ENCODE measurements at places on chromosomes 2 and 18. TPM values are rescaled to one million over a fixed set of nuclear protein-coding genes. Genes with fewer than 3 reads are reported as not detected.
A peak's percentile ranks its signal among the peaks of the same experiment; 100 is the strongest.

- no peak for DNase-seq
Measured at GRCh38 chr2:486371-486770, 190.8 kb downstream of the TMEM18 start.

GRCh38 chr2:126368758-126369157 lies 287.2 kb upstream of the GYPC start:
- no peak for DNase-seq

- no peak for DNase-seq
Measured at GRCh38 chr2:178731300-178731699, 75.9 kb downstream of the TTN start.

GAL3ST2 gene
- 1.1 TPM for total RNA-seq

DNA sequence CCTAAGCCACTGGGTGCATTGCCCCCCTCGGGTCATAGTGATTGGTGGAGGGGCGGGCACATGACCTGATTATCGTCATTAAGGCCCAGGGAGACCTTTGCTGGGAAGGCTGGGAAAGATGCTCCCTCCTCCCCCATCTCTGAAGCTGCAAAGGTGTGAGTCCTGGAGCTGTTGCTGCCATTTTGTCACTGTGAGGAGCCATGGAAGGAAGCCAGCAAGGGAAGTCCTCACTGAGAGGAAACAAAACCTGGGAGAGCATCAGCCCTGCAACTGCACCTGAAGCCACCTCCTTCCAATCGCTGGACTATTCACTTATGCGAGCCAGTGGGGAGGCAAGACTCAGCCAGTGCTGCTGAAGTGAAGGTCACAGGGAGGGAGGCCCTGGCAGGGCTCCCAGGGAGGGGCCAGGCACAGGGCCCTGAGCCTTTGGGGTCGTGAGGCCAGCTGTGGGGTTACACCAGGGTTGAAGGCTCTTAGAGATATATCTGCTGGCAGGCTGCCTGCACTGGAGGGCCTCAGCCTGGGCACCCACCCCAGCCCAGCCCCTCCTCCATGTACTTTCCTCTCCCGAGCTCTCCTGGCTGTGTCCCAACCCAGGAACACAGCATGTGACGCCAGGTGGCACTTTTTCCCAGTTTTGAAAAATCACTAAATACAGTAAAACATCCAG lies 10.7 kb upstream of the FAHD2A start:
- no peak for DNase-seq

GRCh38 chr2:144357623-144358373 lies 162.1 kb downstream of the ZEB2 start:
- DNase-seq, result no peak

GRCh38 chr2:101956465-101957438 lies 35.0 kb upstream of the IL1R2 start:
- DNase-seq, result no peak

- no peak for DNase-seq
Measured at GRCh38 chr18:67425672-67426071, 90.8 kb downstream of the DSEL start.

DNA sequence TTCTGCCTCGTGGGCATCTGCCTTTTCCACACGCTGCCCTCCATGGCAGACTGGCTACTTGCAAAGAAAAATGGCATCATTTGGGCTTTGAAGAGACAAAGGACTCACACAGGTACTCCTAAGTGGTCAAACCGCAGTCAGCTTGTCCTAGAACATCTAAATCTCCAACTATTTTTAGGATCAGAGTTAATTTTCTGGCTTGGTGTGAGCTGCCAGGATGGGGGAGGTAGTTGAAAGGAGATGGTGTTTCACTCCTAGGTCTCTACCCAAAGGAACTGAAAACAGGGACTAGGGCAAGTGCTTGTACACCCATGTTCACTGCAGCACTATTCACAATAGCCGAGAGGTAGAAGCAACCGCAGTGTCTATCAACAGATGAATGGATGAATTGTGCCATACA lies 107.9 kb upstream of the ATL2 start:
- no peak for DNase-seq

TCF23 gene
- total RNA-seq, result not detected

GRCh38 chr2:30522421-30522820 lies 75.4 kb downstream of the LCLAT1 start:
- DNase-seq, result no peak

NEMP2 gene
- total RNA-seq, result 21.6 TPM

GRCh38 chr2:60495041-60495625 lies 58.3 kb downstream of the BCL11A start:
- no peak for DNase-seq

DNA sequence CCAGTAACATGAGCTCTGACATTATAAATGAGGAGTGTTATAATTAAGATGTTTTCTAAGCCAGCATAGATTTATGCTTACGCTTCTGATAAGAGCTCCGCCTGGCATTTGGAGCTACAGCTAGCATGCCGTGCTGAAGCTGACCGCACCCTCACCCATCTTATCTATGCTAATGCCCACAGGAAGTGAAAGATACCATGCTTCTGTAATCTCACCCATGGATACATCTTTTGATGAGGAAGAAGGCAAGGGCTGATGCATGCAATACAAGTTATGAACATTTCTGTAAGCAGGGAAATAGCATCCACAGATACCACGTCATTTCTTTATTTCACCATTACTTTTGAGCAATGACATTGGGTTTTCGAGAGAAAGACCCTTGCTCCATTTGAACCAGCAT lies 82.3 kb downstream of the ARL4C start:
- DNase-seq, result no peak

OBSL1 gene
- 0.18 TPM for total RNA-seq

GRCh38 chr2:171703574-171704347 lies 16.5 kb downstream of the DYNC1I2 start:
- DNase-seq, result peak; percentile 56

ME2 gene
- total RNA-seq, result 62.0 TPM

DNA sequence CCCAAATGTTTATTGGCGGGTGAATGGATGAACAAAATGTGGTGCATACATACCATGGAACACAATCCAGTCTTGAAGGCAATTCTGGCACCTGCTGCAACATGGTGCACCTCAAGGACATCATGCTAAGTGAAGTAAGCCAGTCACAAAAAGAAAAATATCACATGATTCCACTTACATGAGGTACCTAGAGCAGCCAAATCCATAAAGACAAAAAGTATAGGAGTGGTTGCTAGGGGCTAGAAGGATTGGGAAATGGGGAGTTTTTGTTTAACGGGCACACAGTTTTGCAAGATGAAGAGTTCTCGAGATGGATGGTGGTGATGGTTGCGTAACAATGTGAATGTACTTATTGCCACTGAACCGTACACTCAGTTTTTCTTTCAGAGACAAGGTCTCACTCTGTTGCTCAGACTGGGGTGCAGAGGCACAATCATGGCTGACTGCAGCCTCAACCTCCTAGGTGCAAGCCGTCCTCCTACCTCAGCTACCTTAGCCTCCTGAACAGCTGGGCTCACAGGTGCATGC lies 90.9 kb upstream of the CERS6 start:
- no peak for DNase-seq

GRCh38 chr2:171271971-171272436 lies 111.3 kb upstream of the TLK1 start:
- no peak for DNase-seq

- no peak for DNase-seq
Measured at GRCh38 chr2:205482399-205483081, 199.8 kb upstream of the NRP2 start.

DNA sequence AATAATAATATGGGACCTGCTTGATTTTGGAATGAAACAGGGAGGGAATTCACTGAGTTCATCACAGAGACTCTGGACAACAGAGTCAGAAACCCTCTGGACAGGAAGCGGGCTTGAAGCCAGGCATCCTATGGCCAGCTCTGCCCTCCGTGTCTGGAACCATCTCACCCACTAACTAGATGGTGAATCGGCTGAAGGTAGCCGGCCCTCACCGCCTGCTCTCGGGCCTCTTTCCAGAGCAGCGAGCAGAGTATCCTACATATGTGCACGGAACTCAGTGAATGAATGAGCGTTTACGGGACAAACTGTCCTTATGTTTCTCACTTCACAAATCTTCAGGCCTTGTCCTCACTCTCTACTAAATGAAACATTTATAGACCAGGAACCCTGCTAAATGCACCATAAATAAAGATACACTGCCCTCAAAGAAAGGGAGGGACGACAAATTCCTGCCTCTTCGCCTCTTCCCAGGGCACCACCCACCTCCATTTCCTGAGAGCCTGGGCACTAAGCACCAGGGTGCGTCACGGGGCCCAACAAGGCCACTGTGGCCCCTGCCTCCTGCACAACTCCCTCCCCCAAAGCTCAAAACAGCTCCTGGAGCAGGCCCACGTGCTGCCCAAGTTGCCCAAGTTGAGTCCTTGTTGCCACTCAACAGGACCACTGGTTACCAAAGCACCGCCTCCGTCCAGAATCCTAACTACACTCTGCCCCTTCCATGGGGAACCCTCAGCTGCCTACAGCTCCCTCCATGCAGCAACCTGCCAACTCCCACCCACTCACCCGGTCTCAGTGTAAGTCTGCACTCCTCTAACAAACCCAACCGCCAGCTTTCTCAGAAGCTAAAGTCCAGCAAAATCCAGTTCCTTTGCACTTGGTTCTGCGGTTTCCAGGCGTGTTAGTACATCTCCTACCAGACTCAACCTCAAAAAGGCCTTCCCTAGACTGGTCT lies 1.7 kb downstream of the TBC1D8 start:
- no peak for DNase-seq

DNA sequence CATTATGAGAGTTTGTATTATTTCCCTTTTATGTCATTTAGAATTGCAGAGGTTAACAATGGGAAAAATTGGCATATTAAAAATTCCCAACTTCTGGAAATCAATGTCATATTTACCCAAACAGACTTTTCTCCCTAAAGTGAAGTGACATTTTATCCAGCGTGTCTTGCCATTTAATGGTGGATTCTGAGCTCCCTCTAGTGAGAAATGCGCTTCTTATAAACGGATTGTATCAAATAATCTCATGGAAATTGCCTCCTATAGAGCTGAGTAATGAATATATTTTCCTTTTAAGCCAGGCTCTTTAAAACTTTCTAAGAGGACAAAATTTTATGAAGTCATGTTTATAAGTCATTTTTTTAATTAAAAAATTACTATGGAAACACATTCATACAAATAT lies 5.7 kb upstream of the GCFC2 start:
- DNase-seq, result no peak

ZNF24 gene
- 29.8 TPM for total RNA-seq

CDH7 gene
- total RNA-seq, result not detected

DNA sequence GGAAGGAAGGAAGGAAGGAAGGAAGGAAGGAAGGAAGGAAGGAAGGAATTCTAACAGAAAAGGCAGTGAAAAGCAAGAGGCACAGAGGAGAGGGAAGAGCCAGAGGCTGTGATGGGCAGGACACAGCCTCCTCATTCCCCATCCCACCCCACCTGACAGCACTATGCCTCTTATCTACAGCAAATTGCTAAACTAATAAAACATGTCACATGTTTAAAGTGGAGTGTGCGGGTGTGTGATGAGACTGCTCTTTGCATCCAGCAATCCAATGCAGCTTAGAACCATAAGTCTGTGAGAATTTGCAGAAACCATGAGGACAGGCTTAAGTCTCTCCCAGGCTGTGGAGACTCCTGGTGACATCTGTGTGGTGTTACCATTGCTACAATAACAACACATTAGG lies 108.4 kb upstream of the ALK start:
- DNase-seq, result no peak

- DNase-seq, result peak; percentile 95
Measured at GRCh38 chr2:3151153-3151918, 226.3 kb downstream of the EIPR1 start.

DNA sequence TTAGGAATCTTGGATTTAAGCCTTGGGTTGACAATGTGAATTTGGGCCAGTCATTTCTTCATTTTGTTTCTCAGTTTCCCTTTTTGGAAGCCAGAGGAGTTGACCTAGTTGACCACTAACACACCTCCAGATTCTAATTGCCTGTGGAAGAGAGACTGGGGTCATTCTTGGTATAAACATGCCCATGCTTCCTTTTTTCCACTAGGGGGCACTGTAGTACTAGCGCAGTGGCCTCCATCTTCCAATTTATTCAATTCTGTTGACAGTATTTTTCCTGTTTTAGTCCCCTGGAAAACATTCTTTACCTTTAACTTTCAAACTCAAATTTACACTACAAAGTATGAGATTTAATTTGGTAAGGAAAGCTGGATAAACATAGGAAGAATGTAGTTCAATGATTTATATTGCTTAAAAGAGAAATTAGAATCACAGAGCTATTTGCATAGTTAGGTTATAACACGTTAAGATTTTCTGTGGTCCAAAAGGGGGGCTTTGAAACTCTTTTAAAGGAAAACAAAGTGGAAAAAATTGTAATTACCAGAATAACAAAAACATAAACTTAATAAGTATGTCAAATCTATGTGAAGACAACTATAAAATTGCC lies 57.5 kb upstream of the AGPS start:
- peak; percentile 69 for DNase-seq

DNA sequence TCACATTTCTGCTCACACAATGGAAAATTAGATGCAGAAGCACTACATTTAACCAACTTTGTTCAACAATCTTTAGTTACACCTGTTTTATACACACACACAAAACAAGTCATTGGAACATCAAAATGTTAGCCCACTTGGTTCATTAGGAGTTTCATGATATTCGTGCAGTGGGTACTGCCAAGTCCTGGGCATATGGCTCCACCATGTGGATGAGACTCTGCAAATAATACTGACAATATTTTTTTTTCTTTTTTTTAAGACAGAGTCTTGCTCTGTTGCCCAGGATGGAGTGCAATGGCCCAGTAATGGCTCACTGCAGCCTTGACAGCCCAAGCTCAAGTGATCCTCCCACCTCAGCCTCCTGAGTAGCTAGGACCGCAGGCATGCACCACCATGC lies 34.5 kb upstream of the GRB14 start:
- DNase-seq, result no peak

- no peak for DNase-seq
Measured at GRCh38 chr18:3803350-3803749, 353.4 kb downstream of the TGIF1 start.

DNA sequence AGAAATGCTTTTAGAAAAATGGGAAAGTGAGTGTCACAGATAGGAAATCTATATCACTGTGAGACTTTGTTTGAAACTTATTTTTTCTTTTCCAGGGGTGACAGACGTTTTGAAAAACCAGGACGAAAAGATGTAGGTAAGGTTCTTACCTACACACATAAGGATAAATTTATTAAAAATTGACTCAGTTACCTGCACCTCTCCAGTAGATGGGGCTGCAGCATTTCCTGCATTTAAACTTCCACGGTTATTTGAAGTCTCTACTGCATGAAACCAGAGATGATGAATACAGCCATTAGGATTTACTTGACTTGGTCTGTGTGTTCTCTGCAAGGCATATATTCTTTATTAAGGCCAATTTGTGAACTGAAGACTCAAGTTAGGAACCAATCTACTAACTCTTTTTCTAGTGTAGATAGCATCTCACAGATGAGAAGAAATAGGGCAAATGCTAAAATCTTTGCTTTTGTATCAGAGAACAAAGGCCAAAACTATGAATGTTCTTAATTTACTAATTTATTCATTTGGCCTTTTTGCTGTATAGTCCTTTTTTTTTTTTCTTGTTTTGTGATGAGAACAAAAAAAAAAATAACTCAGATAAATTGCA lies 15.0 kb downstream of the KCNJ13 start:
- DNase-seq, result peak; percentile 70

GRCh38 chr2:100107440-100107839 lies 35.0 kb downstream of the AFF3 start:
- no peak for DNase-seq

Data from OCI-LY7 (cell line).